ENCODE measurements at places on chromosomes 16 and 17.

DNA sequence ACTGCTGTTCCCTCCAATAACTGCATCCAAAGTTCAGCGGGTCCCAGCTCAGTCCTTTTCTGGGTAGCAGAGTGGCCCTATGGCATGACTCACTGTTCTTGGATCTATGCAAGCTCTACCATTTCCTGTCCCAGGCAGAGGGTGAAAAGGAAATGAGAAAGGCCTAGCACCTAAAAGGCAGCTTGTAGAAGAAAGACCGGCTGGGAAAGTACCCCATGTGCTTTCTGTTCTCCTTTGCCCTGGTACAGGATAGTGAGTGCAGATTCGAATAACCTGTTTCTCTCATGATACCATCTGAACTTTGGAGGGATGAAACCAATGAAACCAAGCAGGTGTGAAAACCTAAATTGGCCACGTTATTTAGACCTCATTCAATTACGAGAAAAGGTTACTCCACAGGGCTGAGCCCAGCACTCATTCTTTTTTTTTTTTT, 12.7 kb upstream of the HASPIN start:
- no peak for DNase-seq

- peak; percentile 87 for DNase-seq
These were observed 254.1 kb upstream of the KCNJ16 start for GRCh38 chr17:69820876-69821473.

DNA sequence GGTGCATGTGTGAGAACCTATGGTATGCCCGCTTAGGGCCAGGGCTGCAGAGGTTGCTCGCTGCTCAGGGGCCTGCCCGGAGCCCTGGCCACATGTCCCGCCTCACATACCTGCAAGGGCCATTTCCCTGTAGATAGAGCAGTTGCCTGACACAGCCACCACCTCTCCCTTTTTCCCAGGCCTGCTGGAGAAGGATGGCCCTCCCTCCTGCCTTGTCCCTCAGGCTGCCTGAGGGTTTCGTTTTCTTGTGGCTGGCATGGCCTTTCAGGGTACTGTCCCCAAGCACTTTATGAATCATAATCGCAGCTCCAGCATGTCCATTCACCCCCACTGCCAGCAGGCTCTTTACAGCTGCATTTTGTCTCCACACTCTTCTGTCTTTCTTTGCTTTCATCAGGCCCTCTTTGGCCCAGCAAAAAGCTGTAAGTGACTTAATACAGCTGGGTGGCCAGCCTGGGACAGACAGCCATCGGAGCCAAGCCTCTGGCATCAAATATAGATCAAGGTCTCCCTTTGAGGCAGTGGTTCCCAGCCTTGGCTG, 65.7 kb downstream of the MPRIP start:
- no peak for DNase-seq

DNA sequence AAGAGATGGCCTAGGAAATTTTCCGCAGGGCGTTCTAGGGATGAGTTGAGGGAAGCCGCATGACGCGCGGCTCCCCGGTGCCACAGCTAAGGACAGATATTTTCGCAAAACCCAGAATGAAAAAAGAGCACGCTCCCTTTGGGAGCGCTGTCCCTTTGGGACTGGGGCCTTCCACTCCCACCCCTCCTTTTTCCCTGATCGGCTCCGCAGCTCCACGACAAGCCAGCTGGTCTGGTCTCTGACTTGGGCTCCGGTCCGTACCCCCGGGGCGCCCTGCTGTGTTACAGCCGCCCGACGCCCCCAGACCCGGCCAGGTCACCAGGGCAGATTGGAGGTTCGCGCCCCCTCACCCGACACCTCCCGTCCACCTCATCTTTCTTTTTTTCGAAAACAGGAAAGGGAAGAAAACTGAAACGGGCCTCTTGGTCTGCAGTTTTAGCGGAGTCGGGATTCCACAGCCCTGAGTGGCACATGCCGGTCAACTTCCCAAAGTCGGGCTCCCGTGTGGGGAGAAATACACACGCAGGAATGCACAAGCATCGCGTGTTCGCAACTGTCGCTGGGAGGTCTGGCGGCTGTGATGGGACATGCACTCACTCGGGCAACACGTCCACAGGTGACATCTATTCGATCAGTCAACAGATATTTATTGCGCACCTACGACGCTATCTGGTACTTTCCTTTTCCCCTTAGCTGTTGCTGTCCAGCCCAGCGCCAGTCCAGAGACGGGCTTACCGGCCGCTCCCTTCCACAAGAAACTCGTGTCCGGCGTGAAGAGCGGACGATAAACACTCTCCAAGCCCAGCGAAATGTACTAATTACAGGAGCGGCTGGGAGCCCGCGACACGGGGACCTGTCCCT, 3.9 kb upstream of the SOX9 start:
- no peak for DNase-seq

DNA sequence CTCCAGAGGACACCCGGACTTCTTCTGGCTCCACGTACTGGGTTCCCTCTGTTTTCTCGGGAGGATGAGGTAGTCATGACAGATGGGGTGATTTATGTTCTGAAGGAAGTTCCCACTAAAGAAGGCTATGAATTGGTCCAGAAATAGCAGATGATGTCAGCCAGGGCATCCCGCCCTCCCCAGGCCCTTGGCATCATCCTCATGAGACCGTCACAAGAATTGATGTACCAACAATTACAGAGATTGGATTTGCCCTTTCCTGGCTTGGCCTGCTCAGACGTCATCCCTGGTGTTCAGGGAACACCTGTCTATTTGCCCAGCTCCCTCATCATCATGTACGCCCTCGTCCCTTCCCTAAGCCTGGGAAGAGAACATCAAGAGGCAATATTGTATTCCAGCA, 102.8 kb upstream of the CCL1 start:
- DNase-seq = peak; percentile 14

GRCh38 chr17:66963909-66964771, at the start of gene CACNG4:
TSS of gene CACNG4 (plus strand) at chr17:66964707. CDS start at chr17:66964912, 205 bp downstream.
- DNase-seq = no peak

DNA sequence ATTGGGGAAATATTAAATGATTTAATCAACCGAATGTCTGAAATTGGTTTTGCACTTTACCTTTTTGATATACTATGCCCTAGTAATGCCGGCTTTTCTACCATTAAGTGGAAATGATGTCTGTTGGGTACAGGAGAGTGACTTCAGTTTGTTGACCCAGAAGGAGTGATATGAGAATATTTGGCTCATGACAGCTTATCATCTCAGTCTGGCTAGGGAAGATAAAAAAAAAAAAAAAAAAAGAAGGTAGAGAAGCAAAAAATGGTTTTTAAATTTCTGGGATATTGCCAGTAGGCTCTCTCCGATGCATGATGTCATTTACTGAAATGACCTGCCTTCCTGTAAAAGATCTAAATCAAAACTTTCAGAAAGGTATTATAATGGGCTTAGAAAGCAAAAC, 69.0 kb downstream of the CNTNAP4 start:
- no peak for DNase-seq

DNA sequence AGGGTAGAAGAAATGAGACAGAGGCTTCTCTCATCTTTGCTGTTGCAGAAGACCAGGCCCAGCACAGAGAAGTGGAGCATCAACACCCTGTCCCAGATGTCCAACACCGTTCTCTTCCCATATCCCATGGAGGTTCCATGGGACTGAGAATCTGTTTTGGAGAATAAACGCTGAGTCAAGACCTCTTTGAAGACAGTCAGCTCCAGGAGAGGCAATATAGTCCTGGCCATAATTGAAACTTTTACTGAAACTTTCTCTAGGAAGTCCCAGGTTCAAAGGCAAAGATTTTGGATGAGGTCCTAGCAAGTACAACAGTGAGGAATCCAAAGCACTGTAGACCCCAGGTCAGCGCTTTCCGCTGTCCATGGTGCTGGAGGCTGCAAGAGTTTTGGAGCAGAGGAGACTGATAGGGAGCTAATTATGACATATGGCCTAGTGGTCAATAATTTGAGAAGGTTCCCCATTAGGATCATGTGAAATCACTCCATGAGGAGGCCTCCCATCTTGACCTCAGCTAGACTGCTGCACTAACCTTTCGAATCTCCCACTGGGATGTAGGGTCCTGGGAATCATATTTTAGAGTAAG, 36.0 kb downstream of the OSBPL7 start:
- no peak for DNase-seq

DNA sequence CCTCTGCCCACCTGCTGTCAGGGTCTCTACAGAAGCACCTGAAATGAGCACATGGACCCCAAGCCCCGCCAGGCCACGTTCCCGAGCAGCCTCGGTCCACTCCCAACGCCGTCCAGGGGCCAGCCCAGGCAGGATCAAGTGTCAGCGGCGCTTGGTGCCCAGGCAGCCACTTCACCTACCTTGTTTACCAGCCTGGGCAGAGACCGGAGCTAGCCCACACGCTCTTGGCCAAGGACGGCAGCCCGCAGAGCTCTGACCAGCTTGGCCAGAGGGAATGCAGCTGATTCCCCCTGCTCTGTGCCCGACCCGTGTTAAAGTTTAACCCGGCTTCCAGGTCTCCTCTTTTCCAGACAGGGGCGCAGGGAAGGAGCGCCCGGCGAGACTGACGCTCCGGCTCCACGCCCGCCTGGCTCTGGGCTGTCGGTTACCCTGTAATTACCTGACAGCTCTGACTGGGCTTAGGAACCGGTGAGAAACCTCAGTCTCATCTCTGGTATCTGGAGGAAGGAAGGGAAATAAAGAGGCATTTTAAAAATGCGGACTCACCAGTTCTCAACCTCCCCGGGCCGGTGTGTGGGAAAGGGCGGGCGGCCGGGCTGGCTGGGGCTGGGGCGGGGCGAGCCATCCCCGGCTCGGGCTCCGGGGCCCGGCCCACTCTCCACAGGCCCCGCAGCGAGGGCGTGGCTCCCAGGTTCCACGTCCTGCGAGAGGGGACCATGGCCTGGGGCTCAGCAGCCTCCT, 4.6 kb downstream of the KIFC3 start:
- DNase-seq = no peak

GRCh38 chr16:46687486-46687885, 1.5 kb downstream of the VPS35 start:
- no peak for DNase-seq

GRCh38 chr17:44257815-44258760, 9.8 kb downstream of the SLC4A1 start:
- DNase-seq = no peak

DNA sequence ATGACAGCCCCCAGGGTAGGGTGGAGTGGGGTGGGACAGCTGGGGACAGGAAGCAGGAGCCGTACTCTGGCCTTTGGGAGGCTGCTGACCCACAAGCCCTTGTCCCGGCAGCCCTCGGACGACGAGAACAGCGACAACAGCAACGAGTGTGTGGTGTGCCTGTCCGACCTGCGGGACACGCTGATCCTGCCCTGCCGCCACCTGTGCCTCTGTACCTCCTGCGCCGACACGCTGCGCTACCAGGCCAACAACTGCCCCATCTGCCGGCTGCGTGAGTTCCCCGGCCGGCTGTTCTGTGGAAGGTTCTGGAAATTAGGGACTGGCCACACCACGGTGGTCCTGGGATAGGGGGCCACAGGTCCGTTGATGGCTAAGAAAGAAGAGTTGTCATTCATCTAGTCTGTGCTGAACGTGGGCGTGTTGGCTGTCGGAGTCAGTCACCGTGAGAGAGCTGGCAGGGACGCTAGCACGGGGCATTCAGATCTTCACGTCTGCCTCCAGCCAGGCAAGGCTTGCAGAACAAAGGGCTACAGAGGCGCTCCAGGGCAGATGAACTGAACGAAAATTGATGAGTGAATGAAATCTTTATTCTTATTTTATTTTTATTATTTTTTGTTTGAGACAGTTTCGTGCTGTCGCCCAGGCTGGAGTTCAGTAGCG, 19.8 kb upstream of the NUDT16L1 start:
- no peak for DNase-seq

- no peak for DNase-seq
These were observed 320.0 kb downstream of the FOXL1 start for GRCh38 chr16:86898386-86898785.

DNA sequence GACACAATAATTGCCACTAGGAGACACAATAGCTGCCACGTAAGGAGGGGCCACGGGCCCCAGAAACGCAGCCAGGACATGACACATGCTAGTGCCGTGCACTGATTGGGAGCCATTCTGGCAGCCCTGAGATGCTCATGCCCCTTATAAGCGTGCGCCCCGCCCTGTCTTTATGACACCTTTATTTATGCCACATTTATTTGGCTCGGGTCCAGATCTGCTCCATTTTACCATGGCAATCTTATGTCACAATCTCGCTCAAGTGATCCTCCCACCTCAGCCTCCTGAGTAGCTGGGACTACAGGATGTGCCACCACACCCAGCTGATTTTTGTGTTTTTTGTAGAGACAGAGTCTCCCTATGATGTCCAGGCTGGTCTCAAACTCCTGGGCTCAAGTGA, 43.8 kb upstream of the NF1 start:
- DNase-seq = no peak

- no peak for DNase-seq
These were observed 92.7 kb downstream of the ABCC1 start for GRCh38 chr16:16042076-16042475.

GRCh38 chr17:73208139-73208827, 15.4 kb downstream of the COG1 start:
- no peak for DNase-seq

DNA sequence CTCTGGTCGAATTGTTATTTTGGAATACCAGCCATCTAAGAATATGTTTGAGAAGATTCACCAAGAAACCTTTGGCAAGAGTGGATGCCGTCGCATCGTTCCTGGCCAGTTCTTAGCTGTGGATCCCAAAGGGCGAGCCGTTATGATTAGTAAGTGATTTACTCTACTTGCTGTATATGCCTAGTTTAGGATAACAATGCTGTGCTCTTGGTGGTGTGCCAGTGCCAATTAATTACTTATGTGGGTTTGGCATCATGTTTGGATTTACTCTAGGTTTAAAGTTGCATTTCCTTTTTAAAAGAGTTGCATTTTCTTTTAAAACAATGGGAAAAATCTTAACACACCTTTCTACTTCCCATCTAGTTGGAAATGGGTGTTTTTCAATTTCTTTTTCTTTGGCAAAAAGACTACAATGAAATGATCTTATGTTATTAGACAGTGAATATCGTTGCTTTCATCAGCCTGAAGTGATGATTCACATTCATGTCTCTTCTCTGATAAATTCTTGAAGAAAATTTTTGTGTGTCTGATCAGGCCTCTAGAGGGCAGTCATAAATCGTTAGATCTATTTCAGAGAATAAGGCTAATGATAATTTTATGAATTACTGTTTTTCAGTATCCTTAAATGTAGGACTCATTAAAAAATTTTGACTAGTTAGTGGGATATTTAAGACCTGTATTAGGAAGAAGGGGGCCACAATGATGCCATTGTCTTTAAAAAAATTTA, 5.6 kb downstream of the SF3B3 start:
- no peak for DNase-seq

GRCh38 chr17:15457723-15458094, 9.7 kb downstream of the CDRT4 start:
- DNase-seq = no peak

- no peak for DNase-seq
These were observed 15.9 kb upstream of the ULK2 start for GRCh38 chr17:19883537-19884215.

GRCh38 chr16:9957002-9957401, 225.2 kb downstream of the GRIN2A start:
- DNase-seq = no peak

DNA sequence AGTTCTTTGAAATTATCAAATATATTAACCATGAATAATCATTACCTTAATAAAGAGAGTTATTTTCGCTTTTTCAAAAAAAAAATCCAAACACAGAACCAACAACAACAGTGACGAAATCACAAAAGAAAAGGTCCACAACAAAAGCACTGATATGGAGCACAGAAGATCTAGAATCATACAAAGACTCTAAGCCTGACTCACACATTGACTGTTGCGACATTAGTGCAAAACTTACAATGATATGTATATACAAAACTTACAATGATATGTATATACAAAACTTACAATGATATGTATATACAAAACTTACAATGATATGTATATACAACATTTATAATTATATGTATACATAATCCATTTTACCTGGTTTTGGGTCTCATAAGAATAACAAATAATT, 117.7 kb downstream of the USP22 start:
- no peak for DNase-seq

Data from SHP77 treated with DMSO at 0.1 percent for 48 hours (cell line).